Spinal cord (tissue), 10 donors: ENCODE measurements at places on chromosomes 12 and 14. TPM values are rescaled to one million over a fixed set of nuclear protein-coding genes. Genes with fewer than 3 reads are reported as not detected.

Gene OTOGL
- 0.59 TPM for total RNA-seq

Gene PRB2
- not detected for total RNA-seq

Gene PRIMA1
- 4.5 TPM for total RNA-seq

- no peaks in the 10 kb centered on the region for H3K36me3 ChIP-seq
- H3K27ac ChIP-seq, result no peak overlapping the region
- H3K4me1 ChIP-seq, result no peaks in the 10 kb centered on the region
Observed at GRCh38 chr14:102806447-102806846, 29.2 kb downstream of the TRAF3 start.

DNA sequence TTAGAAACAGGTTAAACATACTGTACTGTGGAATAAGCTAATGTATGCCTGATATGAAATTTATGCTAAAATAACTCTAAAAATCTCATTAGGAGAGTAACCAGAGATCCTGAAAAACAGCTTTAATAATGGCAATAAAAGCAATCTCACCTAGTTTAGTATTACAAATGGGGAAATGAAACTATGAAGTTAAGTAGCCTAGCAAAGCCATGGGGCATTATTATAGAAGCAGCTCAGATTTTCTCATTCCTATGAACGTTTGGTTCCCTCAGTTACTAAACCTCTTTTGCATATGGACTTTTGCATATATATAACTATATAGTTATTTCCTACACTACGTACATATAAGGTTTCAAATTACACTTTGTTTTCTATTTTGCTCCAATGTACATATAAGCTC lies 25.0 kb upstream of the APPL2 start:
- H3K4me3 ChIP-seq, result no peak overlapping the region
- no peaks in the 10 kb centered on the region for H3K36me3 ChIP-seq
- H3K27ac ChIP-seq, result no peak overlapping the region
- no peaks in the 10 kb centered on the region for H3K27me3 ChIP-seq
- no peak for DNase-seq
- H3K4me1 ChIP-seq, result no peaks in the 10 kb centered on the region

DNA sequence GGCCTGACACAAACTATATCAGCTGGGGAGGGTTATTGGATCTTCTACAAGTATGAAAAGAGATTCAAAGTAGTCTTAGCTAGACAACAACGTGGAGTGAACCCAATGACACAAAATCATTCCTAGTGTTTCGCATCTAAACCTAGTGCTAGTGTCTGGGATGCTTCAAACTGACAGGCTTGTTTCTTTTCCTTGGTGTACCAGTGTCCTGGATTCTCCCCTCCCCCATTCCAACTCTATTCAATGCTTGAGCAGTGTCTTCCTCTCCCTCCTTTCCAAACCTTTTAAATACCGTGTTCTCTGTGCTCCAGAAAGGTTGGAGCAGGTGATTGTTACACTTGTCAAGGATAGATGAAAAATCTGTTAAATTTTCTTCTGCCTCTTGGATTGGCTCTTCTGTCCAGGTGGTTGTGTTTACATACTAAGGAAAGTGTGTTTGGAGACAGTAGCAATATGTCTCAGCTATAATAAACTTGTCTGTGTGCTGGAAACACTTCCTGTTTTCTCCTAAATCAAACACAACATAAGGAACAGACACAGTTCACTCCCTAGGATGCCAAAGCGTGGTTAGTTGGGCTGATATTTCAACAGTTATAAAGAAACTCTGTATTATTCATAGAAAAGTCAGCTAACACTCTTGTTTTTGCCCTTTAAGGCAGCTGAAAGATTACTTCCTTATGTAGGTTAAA lies 14.4 kb upstream of the GUCY2C start:
- H3K27ac ChIP-seq, result no peak overlapping the region
- no peaks in the 10 kb centered on the region for H3K27me3 ChIP-seq
- no peaks in the 10 kb centered on the region for H3K4me1 ChIP-seq
- H3K4me3 ChIP-seq, result no peak overlapping the region
- DNase-seq, result peak; percentile 60

DNA sequence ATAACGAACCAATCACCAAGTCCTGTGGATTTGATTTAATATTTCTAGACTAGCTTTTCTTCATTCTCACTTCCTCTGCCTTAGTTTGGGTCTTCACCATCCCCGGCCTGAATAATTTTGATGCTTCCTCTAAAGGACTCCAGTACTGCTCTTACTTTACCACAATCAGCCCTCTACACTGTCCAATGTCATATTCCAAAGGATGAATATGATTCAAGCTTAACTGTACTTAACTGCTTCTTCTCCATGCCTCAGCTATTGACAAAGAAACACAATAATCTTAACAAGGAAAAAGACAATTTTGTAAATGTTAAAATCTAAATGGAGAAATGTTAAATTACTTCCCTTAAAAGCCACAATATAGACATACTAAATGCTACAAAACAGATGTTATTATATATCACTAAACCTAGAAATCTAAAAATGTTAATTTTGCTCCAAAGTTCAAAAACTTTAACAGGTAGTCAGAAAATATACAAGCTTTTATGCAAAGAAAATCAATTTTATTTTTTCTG lies 70.2 kb downstream of the STXBP6 start:
- no peak overlapping the region for H3K27ac ChIP-seq
- H3K4me1 ChIP-seq, result no peaks in the 10 kb centered on the region
- H3K36me3 ChIP-seq, result no peaks in the 10 kb centered on the region
- no peak overlapping the region for H3K4me3 ChIP-seq
- no peaks in the 10 kb centered on the region for H3K27me3 ChIP-seq
- DNase-seq, result no peak

- no peak for DNase-seq
- H3K27ac ChIP-seq, result no peak overlapping the region
- no peaks in the 10 kb centered on the region for H3K27me3 ChIP-seq
- H3K36me3 ChIP-seq, result no peaks in the 10 kb centered on the region
- H3K4me1 ChIP-seq, result peaks cover 2% of the 10 kb centered on the region
- H3K4me3 ChIP-seq, result no peak overlapping the region
Observed at GRCh38 chr14:98960617-98961013, 311.4 kb downstream of the BCL11B start.

DNA sequence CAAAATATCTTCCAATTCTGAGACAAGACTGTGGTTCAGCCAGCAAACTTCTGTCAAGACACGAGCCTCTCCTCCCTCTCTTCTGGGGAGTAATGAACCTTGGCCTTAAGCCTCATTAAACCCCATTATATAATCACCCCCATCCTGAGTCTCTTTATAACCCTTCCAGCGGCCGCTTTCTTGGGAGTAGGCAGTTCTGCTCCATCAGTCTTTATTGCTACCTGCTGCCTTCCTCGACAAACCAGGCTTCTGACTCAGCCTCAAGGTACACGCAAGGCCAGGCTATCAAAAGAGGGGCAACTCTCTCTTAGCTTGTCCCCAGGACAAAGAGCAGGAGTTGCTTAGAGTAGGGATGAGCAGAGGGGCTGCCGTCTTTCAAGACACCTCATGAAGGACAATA lies 300.8 kb upstream of the NOS1 start:
- no peak overlapping the region for H3K4me3 ChIP-seq
- no peak for DNase-seq
- no peak overlapping the region for H3K27ac ChIP-seq
- no peaks in the 10 kb centered on the region for H3K4me1 ChIP-seq
- peaks cover 2% of the 10 kb centered on the region for H3K36me3 ChIP-seq
- H3K27me3 ChIP-seq, result no peaks in the 10 kb centered on the region
